NAMALWA (cell line): ENCODE measurements at places on chromosomes 2 and 18.

DNA sequence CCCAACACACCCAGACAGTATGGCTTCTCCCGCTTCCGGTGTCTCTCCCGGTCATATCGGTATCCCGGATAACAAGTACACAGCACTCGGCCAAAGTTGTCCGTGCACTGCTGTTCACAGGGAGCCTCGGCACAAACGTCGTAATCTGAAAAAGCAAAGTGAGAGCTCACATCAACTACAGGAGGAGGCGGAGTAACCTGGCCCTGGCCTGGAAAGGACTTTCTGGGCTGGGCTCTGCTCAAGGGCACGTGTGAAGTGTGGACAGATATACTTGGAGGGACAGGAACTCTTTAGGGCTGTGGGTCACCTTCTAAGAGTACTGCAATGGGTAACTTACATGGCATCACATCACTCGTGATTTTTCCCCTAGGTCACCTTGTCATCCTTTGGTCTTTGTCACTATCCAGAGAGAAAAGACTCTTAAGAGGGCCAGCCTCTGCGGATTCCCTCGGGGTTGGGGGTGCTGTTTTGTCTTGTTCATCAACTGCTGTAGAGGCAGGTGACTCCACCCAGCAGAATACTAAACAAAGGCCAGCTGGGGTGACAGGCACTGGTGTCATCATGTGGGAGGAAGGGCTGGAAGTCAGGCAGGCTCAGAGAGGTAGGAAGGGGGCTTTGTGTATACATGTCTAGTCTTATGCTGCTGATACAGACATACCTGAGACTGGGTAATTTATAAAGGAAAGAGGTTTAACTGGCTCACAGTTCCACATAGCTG is 110.6 kb upstream of the LMAN1 start:
- no peak for DNase-seq

DNA sequence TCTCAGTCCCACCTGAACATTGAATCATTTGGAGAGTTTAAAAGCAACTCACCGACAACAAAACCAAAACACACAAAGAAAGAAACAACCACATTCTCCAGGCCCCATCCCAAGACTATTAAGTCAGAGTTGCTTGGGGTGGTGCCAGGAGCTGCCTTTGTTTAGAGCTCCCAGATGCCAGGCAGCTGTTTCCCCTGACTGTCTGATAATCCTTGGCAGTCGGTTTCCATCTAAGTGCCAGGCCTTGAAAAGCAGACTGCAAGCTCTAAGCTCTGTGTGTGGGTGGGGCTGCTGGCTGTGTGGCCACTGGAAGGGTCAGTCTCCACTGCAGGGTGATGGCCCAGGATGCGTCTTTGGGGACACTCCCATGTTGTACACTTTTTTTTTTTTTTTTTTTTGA is 255.3 kb upstream of the AGAP1 start:
- no peak for DNase-seq

GRCh38 chr18:36335476-36336279 is 38.2 kb downstream of the FHOD3 start:
- no peak for DNase-seq

GRCh38 chr2:15531095-15531854 is 29.9 kb downstream of the NBAS start:
- no peak for DNase-seq

GRCh38 chr2:105924932-105925331 is 180.2 kb downstream of the NCK2 start:
- no peak for DNase-seq

- DNase-seq = no peak
Measured at GRCh38 chr2:221833966-221834365, 261.9 kb upstream of the EPHA4 start.

DNA sequence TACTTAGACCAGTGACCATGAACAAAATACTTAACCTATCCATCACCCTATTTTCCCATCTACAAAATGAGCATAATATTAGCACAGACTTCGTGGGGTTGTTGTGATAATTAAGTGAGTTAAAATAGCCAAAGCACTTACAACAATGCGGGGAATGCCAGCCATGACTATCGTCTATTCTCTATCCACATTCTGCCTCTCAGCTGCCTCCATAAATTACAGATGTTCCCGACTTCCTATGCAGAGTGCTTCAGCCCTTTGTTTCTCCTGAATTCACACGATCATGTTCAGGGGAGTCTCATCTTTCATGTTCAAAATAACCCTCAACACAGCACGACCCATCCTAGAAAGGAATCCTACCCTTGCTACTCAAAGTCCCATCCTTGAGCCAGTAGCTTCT is 211.6 kb downstream of the EN1 start:
- DNase-seq = no peak

DNA sequence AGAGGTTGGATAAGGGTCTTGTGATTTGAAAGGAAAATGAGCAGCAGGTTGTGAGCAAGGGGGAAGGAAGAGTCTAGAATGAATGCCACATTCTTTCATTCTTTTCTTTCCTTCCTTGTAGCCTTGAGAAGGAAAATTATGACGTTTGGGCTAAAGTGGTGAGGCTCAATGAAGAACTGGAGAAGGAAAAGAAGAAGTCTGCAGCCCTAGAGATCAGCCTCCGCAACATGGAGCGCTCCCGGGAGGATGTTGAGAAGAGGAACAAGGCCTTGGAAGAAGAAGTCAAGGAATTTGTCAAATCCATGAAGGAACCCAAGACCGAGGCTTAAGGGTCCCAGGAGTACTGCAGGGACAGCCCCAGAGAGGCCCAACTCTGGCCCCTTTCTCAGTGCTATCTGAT is 45.3 kb downstream of the BMP10 start:
- no peak for DNase-seq

DNA sequence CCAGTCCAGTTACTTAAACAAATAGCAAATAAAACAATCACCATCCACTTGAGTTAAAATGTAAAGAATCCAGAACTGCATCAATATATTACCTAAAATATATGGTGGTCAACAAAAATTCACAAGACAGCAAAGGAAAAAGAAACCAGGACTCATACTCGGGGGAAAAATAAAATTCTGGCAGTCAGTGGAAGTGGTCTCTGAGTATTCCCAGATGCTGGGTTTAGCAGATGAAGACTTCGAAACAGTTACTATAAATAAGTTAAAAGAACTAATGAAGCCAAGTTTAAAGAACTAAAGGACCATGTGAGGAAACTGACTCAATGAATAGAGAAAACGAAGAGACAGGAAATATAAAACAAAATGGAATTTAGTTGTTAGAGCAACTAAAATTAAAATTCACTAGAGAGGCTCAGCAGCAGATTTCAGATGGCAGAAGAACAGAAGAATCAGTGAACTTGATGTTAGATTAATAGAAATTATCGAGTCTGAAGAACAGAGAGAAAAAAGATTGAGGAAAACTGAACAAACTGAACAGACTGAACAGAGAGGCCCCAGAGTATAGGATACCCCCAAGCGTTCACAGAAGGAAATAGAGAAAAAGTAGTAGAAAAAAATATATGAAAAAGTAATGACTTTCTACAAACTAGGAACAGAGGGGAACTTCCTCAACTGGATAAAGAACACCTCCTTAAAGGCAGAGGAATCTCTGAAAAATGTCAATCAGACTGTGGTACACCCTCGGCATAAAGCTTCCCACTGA is 27.9 kb downstream of the MGAT4A start:
- no peak for DNase-seq

DNA sequence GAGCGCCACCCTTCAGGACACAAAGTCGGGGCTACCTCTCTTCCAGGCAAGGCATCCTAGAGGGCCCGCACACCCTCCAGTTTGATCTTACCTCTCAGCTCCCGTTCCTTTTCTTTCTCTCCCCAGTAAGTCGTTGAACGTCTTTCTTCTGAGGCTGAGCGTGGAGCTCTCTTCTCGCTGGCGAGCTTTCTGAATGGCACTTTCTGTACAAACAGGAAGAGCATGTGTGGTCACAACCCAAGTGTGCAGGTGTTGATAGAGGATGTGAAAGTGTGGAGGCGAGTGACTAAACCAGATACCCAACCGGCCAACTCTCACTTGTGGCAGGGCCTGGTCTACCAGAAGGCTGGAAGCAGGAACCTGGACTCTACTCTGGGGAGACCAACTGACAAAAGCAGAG is at the start of gene AFF3:
Gene AFF3 (minus strand): TSS at position 198 of the 400 bp plus-strand sequence. CDS start 38,136 bp downstream, outside the sequence.
- DNase-seq = peak; percentile 97

- no peak for DNase-seq
Measured at GRCh38 chr2:9093324-9093723, 89.8 kb upstream of the MBOAT2 start.

DNA sequence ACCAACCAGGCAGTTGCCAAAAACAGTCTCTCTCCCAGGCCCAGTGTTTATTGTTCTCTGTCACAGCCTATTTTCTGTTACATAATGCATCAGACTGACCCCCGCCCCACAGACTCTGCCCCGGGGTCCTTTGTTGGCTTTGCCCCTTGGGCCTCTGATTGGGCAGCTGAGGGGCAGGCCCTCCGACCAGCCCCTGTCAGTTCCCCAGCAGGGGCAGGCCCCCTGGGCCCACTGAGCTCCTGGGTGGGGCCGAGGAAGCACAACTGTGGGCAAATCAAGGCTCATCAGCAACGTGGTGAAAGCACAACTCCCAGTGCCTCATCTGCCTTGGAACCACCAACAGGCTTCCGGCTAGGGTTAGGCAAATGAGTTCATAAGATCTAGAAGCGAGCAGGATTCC is 160.1 kb upstream of the MYCN start:
- no peak for DNase-seq

DNA sequence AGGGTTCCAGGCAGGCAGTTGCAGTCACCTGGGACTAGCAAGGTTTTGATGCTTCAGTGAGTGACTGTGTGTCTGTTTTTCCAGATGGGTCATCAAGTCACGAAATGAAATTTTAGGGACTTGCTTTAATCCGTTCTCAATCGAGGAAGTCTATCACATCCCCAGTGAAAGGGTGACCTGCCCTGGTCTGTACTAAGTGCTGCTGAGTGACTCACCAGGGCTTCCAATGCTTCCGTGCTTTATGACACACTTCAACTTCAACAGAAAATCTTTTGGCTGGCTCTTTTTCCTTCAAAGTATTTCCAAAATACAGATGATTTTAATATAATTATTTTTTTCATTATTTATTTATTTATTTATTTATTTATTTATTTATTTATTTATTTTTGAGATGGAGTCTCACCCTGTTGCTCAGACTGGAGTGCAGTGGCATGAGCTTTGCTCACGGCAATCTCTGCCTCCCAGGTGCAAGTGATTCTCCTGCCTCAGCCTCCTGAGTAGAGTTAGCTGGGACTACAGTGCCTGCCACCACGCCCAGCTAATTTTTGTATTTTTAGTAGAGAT is 18.4 kb downstream of the TFCP2L1 start:
- DNase-seq = no peak

- no peak for DNase-seq
Measured at GRCh38 chr18:7492385-7492784, 74.7 kb upstream of the PTPRM start.

GRCh38 chr18:67354091-67354490 is 162.4 kb downstream of the DSEL start:
- no peak for DNase-seq
